ENCODE measurements at places on chromosomes 16 and 17.

- DNase-seq: no peak
Observed at GRCh38 chr17:77210946-77211541, 70.3 kb downstream of the SEC14L1 start.

GRCh38 chr17:74527081-74527480, 4.2 kb downstream of the CD300LB start:
- no peak for DNase-seq

DNA sequence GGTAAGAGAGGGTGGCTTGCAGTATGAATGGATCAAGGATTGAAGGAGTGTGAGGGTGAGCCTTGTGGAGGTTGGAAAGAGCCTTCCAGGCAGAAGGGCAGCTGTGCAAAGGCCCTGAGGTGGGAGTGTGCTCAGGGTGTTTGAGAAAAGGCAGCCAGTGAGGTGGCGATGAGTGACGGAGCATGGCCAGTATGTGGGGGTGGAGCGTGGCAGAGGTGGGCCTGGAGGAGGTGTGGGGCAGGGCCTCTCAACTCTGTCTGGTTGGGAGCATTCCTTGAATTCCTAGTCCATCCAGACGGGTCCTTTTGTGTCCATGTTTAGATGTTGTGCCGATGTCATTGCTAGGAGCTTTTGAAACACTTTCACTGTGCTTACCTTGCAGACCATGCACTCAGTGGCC, 51.3 kb downstream of the EPN2 start:
- no peak for DNase-seq

- DNase-seq: no peak
Observed at GRCh38 chr16:30927789-30928378, 4.5 kb downstream of the FBXL19 start.

DNA sequence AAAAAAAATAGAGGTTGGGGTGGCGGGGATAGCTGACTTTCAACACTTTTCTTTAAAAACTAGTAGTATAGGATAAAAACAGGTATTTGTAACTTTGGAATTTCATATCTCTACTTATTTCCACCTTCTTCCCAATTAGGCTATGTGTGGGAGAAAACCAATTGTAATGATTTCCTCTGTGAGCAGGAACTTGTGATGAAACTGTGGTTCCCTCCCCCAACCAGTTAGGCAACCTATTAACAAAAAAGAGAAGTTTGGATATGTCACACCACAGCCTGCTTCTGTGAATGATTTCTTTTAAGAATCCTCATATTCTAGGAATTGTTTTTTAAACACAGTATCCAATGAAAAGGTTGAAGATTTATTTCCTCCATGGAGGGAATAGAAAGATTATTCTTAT, 1.9 kb downstream of the IGSF6 start:
- no peak for DNase-seq

GRCh38 chr17:33124871-33125551, 133.4 kb downstream of the SPACA3 start:
- DNase-seq: no peak

DNA sequence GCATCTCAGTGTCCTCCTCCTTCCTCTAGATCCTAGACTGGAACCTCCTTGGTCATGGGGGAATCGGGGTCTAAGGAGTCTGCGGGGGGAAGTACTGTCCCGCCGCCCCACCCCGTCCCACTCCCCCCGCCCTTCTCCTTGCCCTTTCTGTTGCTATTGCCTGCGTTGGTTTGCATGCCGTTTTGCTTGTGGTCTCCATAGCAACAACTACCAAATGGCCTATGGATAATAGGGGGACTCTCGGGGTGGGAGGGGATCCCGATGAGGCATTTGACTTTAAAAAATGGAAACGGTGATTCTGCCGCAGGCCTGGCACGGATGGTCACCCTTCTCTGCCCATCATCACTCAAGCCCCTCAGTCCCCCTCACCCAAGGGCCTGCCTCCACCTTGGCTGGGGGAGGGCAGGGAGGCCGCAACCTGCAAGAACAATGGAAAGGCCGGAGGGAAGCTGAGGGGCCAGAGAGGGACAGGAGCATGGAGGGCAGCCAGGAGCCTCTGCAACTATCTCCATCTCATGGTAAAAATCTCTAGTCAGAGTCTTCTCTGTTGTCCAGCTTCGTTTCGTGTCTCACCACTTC, 231.4 kb upstream of the TNRC6C start:
- DNase-seq: no peak

DNA sequence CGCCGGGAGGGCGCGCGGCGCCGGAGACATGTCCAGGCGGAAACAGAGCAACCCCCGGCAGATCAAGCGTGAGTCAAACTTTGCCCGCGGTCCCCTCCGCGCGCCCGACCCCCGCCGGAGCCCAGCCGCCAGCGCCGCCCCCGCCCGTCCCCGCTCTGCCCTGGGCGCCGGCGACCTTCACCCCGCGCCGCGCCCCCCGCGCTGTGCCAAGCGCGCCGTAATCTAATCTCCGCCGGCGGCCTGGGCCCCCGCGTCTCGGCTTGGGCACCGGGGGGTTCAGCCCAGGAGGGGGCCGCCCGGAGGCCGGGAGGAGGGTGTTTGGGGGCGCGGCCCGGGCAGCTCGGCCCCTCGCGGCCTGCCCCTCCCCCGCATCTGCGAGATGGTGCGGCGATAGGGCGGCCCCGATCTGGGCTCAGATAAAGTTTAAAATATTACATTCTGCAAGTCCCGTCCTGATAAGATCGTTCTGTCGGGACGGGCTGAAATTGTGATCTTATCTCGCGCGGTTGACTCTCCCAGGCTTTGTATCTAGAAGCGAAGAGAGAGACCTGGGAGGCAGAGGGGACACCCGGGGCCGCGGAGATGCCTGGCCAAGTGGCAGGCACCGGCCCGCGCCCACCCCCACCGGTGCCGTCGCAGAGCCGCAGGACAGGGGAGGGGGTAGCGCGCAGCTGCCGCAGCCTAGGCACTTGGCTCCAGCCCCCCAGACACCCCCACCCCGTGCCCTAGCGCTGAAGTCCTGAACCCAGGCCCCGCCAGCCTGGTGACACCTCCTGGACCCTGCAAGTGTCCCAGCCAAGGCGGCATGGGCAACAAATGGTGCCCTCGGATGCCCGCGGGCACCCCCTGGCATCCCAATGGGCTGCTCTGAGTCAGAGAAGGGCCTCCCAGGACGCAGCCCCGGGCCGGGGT, 787 bp downstream of the ZFPM1 start:
- DNase-seq: no peak
